ENCODE measurements at places on chromosomes 5 and 9.
A peak's percentile ranks its signal among the peaks of the same experiment; 100 is the strongest.

DNA sequence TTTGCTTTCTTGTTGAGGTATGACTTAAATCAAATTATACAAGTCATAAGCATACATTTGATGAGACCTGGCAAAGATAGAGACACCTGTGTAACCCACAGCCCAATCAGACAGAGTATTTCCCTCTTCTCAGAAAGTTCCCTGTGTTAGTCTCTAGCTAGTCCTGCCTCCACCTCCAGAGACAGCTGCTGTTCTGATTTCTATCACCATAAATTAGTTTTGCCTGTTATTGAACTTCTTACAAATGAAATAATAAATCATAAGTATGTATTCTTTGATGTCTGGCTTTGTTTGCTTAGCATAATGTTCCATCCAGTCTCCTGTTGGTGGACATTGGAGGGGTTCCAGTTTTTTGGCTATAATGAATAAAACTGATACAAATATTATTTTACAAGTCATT, 194.5 kb downstream of the ICE1 start:
- DNase-seq = no peak

GRCh38 chr5:132799392-132799791, 13.7 kb upstream of the SOWAHA start:
- no peak for DNase-seq

GRCh38 chr5:65190328-65191053, 291.2 kb downstream of the ADAMTS6 start:
- no peak for DNase-seq

DNA sequence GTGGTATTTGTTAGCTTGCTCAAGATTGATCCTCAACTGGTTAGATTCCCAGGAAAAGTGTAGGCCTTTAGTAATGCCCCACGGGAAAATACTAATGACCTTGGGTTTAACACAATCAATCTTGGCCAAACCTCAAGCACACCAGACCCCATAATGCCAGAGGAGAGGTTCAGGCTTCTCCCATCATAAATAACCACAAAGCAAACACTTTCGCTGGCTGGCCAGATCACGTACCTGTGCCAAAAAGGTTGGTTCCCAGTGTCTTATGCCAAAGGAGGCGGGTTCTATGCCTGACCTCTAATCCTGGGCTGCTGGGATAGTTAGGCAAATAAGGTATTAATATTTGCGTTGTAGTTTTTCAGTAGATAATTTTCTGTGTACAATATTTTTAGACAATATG, 379.2 kb upstream of the CDH18 start:
- peak; percentile 61 for DNase-seq

DNA sequence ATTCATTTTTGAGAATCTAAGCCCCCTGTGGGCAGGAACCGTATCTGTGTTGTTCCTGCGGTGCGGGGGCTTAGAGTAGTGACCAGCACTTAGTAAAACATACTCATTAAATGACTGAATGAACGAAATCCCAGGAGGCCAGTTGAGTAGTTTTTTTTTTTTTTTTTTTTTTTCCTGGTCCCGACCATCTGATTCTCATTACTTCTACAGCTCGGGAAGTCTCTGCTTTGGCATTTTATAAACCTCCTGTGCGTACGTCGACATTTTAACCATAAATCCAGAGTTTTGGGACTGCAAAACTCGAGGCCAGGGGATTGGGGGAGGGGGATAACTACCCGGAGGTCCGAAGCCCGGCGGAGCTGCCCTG, 31.5 kb upstream of the SPRY4 start:
- DNase-seq = no peak

GRCh38 chr5:104178829-104179456, 616.4 kb upstream of the NUDT12 start:
- DNase-seq = peak; percentile 23

- DNase-seq = no peak
These were observed 123.0 kb upstream of the SLC27A6 start for GRCh38 chr5:128842241-128842640.

- no peak for DNase-seq
These were observed 341 bp downstream of the MXD3 start for GRCh38 chr5:177311392-177311722.

DNA sequence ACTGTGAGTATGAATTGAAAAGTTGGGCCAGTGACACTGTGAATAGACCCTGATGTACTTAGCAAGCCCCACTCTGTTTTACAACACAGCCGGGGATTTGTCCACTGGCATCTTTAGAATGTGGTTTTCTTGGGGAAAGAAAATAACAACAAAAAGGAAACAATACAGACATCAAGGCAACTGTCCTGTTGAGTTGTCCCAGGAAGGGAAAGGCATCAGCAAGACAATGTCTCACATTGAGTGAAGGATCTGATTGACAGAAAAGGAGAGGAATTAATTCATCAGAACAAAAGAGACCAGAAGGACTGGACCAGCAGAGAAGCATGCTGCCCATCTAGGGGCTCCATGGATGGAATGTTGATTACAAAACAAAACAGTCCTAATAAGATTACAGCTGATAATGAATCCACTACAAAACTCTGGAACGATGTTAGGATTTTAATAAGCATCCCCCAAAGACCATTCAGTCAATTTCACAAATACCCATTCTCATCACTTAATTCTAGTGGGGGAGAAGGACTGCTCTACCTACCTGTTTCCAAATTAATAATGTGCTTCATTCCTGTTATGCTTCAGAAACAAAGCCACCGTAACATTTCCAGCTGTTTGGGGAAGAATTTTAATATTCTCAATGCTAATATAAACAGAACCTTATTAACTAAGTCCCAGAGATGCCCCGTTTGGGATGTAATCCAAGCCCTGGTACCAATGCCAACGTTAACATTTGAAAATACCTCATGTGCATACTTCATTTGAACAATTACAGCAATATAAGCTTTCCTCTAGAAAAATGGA, 298.0 kb downstream of the SPOCK1 start:
- DNase-seq = no peak
